IPS DF 19.7 (cell line): ENCODE measurements at places on chromosomes 2 and 18.

GRCh38 chr2:66755974-66756373, 321.0 kb downstream of the MEIS1 start:
- DNase-seq, result no peak

GRCh38 chr18:68256418-68257067, 458.4 kb downstream of the TMX3 start:
- DNase-seq, result no peak

DNA sequence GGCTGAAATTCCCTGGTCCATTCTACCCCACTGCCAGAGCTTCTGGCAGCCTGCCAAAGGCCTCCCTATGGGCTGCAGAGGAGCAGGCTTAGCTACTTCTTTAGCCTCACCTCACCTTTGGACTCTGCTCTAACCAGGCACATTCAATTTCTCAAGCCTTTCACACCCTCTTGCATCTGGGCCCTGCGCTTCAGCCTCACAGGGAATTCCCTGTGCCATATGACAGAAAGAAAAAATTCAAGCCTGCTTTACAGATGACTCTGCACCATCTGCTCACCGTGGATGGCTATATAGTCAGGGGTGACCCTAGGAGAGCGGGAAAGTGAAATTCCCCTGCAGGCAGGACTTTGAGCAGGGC, 62.5 kb downstream of the REEP1 start:
- no peak for DNase-seq

DNA sequence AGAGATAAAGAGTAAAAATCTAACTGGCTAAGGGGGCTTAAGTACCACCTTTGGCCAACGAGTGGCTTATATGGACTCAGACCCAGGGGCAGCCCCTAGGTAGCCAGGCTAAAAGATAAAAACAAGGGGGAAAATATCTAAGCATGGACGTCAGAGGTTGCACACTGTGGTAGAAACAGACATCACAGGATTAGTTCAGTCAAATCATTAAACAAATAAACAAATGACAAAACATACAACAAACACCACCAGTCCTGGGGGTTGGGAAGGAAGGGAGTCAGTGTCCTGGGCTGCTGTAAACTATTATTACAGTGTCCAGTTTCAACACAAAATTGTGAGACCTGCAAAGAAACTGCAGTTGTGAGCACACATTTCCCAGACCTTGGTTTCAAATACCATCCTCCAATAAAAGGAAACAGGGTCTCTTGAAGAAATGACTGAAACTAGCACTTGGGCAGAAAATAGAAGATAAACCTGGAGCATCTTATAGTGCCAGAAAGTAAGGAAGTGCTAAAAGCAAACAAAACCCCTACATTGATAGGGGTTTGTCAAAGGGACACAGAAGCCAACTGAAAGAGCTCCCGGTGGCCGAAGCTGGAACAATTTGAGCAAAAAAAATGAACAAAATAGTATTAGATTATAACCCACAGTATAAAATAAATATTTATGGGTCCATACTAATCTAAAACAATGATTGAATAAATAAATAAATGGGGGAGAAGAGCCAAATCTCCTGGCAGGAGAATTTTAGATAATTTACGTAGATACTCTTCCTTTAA, 154.8 kb upstream of the KLF7 start:
- DNase-seq, result no peak

DNA sequence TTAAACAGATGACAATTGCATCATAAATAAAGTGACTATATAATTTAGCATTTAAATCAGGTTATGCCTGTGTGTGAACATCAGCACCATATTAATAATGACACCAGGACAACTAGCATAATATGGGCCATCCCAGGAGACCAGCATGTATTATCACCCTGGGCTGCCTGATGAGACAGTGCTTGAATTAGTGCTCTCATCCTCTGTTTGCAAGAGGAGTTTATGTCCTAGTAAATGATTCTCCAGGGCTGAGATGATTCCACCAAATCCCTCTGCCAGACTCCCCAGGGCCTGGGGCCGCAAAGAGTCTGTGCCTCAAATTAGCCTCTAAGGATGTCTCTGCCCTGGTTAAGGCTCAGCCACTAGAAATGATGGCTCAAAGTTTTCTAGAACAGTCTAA, 97.7 kb downstream of the SGPP2 start:
- DNase-seq, result no peak

DNA sequence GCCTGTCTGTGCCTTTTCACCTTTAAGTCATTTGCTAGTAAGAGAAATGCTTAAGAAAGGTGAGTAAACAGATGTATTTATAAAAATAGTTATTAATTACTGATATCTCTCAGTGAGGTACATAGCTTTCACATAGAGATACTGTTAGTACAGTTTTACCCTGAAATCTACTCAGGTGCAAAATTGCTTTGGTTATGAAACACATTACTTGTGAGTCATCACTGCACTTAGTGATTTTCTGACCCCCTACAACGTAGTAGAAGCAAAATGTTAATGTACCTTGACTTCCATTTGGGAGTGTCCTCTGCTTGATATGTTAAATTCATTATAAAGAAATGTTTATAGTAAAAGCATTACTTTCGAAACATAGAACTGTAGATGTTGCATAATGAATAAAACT, 6.5 kb downstream of the GLS start:
- no peak for DNase-seq

- DNase-seq, result no peak
Measured at GRCh38 chr2:219991116-219991515, 363.7 kb downstream of the SLC4A3 start.

GRCh38 chr18:50562686-50563085, 2.8 kb downstream of the MAPK4 start:
- no peak for DNase-seq

DNA sequence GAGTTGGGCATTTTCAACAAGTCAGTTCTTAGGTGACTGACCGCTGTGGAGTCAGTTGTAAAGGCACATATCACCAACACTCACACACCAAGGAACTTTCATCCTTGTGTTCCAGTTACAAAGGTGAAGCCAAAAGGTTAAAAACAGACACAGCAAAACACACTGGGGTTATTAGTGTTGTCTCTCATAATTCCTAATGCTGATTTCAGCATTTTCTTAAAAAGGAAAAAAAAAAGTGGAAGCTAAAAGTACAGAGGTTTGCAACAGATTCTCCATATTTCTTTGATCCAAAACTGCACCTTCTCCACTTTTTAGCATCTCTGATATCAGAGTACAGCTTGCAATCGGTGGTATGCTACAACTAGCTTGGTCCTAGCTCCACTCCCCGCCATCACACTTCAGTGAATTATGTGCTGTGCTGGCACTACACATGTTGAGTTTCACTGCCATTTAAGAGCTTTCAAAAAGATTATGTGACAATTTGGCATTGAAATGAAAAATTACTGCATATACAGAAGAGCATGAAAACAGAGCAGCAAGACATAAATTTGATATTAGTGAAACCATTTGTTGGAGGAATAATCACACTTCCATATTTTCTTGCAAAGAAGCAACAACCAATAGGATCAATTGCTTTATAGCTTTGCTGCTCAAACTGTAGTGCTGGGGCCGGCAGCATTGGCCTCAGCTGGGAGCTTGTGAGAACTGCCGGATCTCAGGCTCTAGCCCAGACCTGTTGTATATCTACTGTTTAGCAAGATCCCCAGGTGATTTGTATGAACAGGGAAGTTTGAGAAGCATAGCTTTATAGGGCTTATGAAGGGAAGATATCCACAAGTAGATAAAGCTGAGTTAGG, 62.3 kb upstream of the DAPL1 start:
- DNase-seq, result no peak

DNA sequence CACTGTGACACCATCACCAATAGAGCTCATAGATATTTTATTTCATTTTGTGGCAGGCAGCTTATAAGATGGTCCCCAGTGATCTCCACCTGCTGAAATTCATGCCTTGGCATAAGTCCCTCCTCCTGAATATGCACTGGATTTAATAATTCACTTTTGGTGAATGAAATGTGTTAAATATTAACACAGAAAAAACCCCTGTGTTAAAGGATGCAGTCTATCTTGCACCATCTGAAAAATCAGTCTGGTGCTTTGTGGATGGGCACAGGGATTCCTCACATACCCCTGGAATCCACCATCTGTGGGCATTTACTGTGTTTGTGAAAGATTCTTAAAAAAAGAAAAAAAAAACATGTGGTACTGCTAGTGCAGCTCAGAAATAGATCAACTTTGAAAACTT, 26.1 kb upstream of the WIPF1 start:
- DNase-seq, result no peak

- no peak for DNase-seq
Measured at GRCh38 chr2:48885841-48886240, 130.3 kb upstream of the LHCGR start.
